ENCODE measurements at places on chromosomes 3 and 15.

- no peak for DNase-seq
These were observed 188.0 kb downstream of the PEX5L start for GRCh38 chr3:179848711-179849110.

DNA sequence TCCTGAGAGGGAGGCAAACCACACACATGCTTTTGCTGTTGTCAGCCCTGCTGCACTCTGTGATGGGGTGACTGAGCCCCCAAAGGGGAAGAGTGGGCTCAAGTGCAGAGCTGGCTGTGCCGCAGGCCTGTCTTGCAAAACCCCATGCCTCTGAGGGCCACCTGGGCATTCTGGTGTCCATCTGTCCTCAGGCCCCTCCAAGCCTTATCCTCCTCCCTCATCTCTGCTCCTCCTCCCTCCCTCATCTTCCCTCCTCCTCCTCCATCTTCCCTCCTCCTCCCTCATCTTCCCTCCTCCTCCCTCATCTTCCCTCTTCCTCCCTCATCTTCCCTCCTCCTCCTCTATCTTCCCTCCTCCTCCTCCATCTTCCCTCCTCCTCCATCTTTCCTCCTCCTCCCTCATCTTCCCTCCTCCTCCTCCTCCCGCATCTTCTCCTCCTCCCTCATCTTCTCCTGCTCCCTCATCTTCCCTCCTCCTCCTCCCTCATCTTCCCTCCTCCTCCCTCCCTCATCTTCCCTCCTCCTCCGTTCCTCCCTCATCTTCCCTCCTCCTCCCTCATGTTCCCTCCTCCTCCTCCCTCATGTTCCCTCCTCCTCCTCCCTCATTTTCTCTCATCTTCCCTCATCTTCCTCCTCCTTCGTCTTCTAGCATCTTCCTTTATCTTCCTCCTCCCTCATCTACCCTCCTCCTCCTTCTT lies 40.6 kb downstream of the CHDH start:
- DNase-seq = no peak

GRCh38 chr3:42635111-42635510 lies 18.4 kb upstream of the ZBTB47 start:
- no peak for DNase-seq

DNA sequence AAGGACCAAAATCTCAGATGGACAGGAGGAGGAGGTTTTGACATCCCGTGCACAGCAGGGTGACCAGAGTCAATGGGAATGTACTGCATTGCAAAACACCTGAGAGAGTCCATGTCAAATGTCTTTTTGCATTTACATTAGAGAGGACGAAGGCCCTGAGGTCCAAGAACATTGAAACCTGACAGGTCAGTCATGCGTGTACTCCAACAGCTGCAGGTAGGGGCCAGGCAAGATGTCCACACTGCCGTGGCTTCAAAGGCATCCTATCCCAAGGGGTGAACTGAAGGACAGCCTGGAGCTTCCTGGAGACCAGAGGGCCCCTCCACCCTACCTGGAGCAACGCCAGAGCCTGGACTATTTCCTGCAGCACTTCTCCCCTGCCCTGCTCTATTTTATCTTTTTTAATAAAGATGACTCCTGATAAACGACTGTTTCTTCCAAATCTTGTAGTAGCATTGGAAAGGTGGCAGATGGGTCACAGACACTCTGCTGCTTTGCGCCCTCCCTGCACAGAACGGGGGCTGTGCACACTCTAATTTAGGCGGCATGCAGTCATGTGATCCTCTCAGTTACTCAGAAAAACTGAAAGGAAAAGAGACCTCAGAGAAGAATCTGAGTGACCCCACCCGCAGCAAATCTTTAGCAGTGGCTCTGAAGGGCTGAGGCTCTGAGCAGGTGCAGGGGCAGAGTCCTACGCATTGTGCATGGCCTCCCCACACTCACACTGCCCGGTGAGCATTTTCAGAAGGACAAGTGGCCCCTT lies 68.2 kb downstream of the HMCES start:
- peak; percentile 15 for DNase-seq

DNA sequence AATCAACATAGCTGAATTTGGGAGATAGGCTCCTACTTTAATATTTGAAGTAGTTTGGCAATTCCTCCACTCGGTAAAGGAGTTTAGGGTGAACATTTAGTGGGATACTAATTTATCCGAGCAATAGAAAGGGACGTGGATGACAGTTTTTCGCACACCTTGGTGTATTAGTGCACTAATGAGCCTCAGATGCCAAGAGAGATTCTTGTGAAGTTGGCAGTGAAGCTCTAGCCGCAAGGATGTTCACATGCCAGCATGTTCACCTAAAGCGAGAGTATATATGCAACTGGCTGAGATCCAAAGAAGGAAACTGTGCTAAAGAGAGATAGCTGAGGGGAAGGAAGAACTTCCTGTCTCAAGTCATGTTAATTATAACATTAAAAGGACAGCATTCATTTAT lies 58.5 kb downstream of the TGFBR2 start:
- DNase-seq = no peak

- DNase-seq = no peak
These were observed 300.1 kb downstream of the RORA start for GRCh38 chr15:60928970-60929369.

DNA sequence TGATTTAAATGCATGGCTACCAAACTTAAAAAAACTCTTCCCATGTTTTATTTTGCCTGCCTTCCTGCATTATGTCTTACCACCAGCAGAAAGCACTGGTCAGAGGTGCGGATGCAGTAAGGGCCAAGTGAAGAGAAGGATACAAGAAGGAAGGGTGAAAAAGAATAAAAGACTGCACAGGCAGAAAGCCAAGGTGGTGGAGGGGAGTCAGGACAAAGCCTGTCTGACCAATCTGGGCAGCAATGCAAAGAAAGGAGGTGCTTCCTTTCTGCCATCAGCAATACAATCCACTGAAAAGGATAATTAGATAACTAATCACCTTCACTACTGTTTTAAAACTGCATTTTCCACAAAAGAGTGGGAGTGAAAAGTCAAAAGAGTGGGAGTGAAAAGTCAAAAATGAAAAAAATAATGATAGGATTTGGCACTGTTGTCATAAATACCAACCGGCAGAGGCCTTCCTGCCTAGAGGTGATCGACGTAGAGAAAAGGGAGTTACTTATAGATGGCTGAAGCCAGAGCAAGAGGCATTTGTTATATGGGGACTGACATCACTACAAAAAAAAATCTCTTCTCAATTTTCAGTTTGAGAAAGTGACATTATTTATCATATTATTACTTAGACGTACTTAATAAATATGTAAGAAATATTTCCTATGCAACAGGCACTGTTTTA lies 385.3 kb downstream of the TBC1D5 start:
- no peak for DNase-seq

GRCh38 chr3:70818145-70818544 lies 505.7 kb upstream of the MDFIC2 start:
- DNase-seq = no peak

DNA sequence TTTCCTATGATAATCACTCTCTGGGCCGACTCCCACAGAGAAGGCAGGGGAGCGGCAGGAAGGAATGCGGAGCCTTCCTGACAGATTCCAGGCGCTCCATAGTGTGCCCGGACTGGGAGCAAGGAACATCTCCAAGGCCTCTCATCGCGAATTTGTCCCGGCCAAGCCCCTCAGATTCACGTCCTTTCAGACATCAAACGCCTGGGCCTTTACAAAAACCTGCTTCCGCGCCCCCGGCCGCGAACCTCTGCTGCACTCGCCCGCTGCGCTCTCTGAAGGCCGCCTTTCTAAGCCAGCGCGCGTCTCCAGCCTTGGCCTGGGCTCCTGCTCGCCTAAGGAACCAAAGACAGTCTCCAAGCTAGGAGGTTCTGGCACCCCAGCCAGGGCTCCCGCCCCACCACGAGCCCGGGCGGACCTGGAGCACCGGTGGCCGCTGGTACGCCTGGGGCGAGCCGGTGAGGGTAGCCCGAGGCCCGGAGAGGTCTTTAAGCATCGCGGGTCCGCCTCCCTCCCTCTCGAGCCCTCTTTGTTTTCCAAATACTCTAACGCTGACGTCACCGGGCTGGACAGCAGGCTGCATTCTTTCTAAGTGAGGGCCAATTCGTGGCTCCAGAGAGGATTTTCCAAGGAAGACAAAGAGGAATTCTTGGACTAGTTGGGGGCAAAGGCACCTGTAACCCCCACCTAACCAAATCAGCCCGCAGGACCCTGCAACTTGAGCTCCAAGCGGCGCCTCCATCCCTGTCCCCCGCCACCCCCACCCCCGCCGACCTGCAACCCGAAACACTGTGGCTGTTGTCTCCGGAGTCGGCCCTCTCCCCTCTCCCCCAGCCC lies 759 bp downstream of the AMOTL2 start:
- DNase-seq = peak; percentile 66

DNA sequence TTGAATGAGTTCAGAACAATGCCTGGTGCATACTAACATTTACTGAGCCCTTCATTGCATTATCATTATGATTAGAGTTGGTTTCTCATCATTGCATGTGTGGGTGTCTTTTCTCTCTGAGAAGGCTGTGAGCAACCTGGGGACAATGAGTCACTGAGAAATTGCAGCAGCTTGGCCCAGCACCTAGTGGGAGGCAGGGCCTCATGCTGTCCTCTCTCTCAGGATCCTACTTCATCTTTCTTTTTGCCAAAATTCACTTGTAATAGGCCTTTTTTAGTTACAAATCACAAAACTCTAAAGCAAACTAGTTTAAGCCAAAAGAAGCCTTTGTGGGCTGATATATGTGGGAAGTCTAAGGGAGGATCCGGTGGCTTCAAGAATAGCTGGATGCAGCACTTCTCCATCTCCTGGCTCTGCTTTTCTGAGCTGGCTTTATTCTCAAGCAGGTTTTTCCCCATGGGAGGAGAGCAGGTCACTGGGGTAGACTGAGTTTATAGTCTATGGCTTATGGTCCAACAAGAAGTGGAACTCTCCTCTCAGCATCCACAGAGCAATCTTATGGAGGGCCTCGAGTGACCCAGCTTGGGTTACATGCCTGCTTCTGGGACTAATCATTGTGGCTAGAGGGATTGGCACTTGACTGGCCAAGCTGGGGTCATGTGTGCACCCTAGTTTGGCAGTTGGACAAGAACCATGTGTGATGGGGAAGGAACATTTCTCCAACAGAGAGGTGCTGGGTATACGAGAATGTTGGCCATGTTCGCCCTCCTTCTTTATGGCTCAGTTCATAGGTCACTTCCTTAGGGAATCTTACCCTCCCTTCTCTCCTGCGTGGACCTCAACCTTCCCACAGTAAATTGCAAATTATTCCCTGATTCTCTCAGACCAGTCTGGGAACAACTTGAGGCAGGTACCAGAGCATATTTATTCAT lies 8.7 kb upstream of the CAMK1 start:
- no peak for DNase-seq

DNA sequence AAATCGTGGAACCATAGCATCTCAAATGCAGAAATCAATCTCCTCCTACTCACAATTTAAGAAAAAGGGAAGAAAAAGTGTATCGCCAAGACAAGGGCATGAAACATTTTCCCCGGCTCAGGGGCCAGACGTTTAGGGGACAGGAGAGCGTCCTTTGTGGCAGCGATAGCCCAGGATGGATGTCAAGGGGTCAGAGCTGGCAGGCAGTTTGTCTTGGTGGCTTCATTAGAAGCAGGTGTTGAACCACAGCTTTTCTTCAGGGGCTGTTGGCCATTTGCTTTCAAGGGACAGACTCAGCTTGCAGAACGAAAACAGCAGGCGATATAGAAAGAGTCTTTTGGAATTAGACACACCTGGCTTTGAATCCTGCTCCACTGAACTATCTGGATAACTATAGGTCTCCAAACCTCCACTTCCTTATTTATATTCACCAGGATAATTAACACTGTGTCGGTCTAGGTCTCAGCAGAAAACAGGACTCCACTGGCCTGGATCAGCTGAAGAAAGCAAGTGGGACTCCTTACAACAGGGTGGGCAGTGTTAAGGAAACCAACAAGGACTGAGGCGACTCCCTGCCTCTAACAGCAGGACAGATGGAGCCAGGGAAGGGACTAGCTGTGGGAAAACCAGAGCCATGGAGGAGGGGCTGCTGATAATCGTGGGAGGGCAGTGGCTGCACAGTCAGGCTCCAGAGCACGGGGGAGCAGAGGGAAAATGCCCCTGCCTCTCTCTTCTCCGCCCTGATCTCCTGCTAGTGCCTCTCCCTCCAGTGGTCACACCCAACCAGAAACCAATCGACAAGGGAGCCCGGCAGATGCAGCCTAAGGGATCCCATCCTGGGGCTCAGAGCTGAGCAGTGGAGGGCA lies 123.6 kb downstream of the LIPC start:
- DNase-seq = no peak

GRCh38 chr3:23837286-23837685 lies 31.5 kb downstream of the UBE2E1 start:
- no peak for DNase-seq

GRCh38 chr3:52076896-52077780 lies 20.8 kb upstream of the DUSP7 start:
- DNase-seq = no peak

GRCh38 chr15:55530861-55531313 lies 22.9 kb upstream of the DNAAF4 start:
- no peak for DNase-seq

GRCh38 chr15:94162939-94163338 lies 68.4 kb upstream of the MCTP2 start:
- no peak for DNase-seq

DNA sequence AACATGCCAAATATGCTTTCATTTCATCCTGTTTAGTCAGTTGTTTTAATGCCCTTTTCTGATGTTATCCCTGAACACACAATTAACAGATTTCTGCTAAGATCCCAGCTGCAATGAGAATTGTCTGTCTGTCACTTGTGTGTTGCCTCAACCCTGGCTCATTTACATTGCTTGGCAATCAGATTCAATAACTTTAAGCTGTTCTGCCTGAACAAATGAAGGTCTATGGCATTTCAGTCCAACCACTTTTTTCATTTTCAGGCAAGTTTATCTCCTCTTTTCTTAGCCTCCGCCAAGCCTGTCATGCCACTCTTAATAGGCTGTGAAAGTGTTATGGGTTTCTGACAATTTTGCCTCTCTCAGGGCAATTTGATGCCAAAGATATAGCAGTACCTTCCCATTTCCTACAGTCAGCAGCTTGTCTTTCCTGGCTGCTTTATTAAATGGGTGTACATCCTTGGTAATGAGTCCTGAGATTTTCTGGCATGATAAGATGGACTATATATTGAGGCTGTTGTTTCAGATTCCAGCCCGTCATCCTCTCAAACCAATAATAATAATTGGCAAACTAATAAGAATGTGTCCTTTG lies 68.7 kb upstream of the ADAMTS9 start:
- DNase-seq = no peak

DNA sequence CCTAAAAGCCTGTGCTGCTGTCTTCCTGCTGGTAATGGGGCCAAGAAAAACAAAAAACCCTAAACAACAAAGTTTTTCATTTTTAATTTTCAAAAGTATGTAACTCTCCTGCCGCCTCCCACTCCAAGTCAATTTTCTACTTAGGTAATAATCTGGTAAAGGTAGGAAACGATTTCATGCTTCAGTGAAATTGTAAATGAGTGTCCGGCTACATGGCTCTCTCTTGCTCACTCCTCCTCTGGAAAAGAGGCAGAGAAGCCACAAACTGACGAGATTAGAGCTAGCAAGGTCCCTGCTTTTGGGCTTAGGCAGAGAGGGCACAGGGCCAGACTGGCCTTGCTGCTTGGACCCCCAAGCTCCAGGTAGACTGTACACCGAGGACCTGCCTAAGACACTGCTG lies 23.5 kb downstream of the KLHL25 start:
- DNase-seq = no peak

- no peak for DNase-seq
These were observed 28.0 kb upstream of the PIGZ start for GRCh38 chr3:196996454-196997265.

GRCh38 chr15:43251871-43252250 lies 14.9 kb downstream of the TGM5 start:
- no peak for DNase-seq

Data from nucleus accumbens (tissue), 56 donors.